ENCODE measurements at places on chromosomes 2 and 18.

GRCh38 chr2:69213201-69213600 lies 173.8 kb downstream of the GFPT1 start:
- H3K27me3 ChIP-seq, result no peaks in the 10 kb centered on the region
- no peak for DNase-seq
- no peaks in the 10 kb centered on the region for H3K4me1 ChIP-seq
- peaks cover 3% of the 10 kb centered on the region for H3K36me3 ChIP-seq

GRCh38 chr18:74961596-74961995 lies 247.3 kb downstream of the PTGR3 start:
- no peak overlapping the region for H3K4me3 ChIP-seq
- 0 out of 2 replicates have a peak, but pooled peaks cover 4% of the 10 kb centered on the region for H3K36me3 ChIP-seq

DNA sequence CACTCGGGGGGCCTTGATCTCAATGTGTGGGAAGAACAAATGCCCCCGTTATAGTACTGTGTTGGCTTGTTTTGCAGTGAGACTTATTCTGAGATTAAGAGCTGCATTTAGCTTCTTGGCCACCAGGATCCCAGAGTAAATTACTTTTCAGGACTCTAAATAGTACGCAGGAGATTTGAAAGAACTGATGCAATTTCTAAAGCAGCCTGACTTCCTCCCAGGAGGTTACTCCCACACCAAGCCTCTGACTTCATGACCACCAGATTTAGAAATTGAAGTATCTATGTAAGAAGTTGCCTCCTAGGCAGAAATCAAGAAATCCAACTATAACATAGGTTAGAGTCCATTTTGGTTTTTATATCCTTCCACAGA lies 67.0 kb downstream of the FEZ2 start:
- no peak overlapping the region for H3K27ac ChIP-seq
- H3K27me3 ChIP-seq, result no peaks in the 10 kb centered on the region
- no peak overlapping the region for H3K4me3 ChIP-seq
- no peaks in the 10 kb centered on the region for H3K4me1 ChIP-seq
- DNase-seq, result no peak
- H3K36me3 ChIP-seq, result no peaks in the 10 kb centered on the region

DNA sequence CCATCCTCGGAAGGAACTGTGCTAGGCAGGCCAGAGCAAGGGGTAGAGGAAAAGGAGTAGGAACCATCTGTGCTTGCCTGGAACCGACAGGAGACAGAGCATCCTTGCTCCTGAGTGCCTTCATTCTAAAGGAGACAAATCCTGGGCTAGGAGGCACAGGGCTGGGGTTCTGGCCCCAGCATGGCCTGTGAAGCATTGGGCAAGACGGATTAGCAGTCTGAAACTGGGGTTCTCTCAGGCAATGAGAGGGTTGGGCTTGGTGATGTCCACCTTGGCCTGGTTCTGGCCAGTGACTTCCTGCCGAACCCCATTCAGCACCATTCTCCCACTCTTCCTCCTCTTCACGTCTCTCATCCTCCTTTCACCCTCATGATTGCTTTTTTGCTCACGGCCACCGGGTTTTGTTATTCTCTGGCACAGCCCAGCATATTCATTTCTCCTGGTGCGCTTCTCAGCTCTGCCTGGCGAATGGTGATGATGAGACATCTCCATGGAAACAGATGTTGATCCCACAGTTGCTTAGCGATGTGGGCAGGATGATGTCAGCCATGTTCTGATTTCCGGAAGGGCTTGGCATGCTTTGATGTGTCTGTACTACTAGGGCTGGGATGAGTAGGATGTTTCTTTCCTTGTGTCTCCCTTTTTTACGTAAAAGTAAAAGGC lies 127.7 kb downstream of the CAPN13 start:
- DNase-seq, result no peak
- no peaks in the 10 kb centered on the region for H3K27me3 ChIP-seq
- no peaks in the 10 kb centered on the region for H3K4me1 ChIP-seq
- H3K27ac ChIP-seq, result no peak overlapping the region

DNA sequence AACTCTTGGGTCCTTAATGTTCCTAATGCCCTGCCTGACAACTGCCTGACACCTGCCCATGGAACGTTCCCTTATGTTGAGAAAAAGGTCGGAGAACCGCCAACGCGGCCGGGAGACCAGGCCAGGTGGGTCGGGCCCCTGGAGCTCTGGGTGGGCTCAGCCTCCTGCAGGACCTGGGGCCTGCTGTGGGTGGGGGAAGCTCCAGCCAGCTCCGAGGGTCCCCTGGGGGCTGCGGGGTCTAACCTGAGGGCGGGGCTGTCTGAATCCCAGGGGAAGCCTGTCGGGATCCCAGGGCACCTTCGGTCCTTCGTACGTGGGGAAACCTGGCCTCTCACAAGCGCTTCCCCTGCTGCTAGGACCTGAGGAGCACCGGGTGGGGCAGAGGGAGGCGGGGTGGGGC lies 296.0 kb downstream of the NDUFA10 start:
- no peaks in the 10 kb centered on the region for H3K4me1 ChIP-seq
- no peaks in the 10 kb centered on the region for H3K27me3 ChIP-seq
- no peaks in the 10 kb centered on the region for H3K36me3 ChIP-seq
- no peak for DNase-seq
- H3K27ac ChIP-seq, result no peak overlapping the region
- no peak overlapping the region for H3K4me3 ChIP-seq

DNA sequence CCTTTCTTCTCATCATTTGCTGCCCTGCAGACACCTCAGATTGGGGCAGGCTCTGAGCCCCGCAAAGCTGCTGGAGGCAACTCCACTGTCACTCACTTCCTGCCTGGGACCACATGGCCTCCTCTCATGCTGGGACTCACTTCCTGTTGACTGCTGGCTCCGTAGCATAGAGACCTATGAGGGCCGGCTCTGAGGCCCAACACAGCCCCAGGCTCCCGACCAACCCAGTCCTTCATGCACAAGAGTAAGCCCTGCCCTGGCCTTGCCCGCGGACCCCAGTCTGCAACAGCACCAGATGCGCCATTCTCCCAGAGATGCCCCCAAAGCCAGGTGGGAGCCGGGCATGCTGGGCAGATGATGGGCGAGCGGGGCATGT lies 55.7 kb downstream of the DNMT3A start:
- DNase-seq, result peak; percentile 84
- no peaks in the 10 kb centered on the region for H3K27me3 ChIP-seq
- peaks cover 21% of the 10 kb centered on the region for H3K4me1 ChIP-seq
- H3K27ac ChIP-seq, result peak overlapping the region; percentile 91
- peaks cover 28% of the 10 kb centered on the region for H3K36me3 ChIP-seq

Measured in DND-41 (cell line).